Activated CD4-positive, alpha-beta T cell treated with anti-CD3 and anti-CD28 coated beads, Interleukin-2, amount 50 U/mL, for 1 hour (primary cell): ENCODE measurements at places on chromosomes 13 and 19.

- DNase-seq, result no peak
Observed at GRCh38 chr19:11383706-11384048, 437 bp downstream of the EPOR start.

DNA sequence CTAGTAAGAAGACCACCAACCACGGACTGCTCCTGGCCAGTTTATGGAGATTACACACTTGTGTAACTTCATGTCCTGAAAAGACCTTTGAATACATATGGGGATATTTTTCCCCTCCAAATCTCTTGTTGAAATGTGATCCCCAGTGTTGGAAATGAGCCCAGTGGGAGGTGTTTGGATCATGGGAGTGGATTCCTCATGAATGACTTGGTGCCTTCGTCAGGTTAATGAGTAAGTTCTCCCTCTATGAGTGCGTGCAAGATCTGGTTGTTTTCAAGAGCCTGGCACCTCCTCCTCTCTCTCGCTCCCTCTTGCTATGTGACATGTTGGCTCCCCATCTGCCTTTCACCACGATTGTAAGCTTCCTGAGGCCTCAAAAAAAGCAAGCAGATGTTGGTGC, 769.0 kb upstream of the SLITRK1 start:
- no peak for DNase-seq

- no peak for DNase-seq
Observed at GRCh38 chr13:20192836-20193161, at the start of gene GJB2. GJB2 (minus strand) TSS chr13:20192938; CDS start chr13:20189581, 3,357 bp downstream.

DNA sequence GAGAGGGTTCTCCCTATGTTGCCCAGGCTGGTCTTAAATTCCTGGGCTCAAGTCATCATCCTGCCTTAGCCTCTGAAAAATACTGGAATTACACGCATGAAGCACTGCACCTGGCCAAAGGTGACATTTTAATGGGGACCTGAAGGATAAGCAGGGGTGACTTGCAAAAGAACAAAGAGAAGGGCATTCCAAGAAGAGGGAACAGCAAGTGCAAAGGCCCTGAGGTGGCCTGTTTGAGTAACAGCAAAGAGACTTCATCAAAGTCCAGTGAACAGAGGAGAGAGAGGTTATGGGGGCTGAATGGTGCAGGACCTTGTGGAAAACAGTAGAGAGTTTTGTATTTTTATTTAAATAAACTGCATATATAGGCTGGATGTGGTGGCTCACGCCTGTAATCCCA, 4.1 kb downstream of the CA11 start:
- DNase-seq, result no peak

DNA sequence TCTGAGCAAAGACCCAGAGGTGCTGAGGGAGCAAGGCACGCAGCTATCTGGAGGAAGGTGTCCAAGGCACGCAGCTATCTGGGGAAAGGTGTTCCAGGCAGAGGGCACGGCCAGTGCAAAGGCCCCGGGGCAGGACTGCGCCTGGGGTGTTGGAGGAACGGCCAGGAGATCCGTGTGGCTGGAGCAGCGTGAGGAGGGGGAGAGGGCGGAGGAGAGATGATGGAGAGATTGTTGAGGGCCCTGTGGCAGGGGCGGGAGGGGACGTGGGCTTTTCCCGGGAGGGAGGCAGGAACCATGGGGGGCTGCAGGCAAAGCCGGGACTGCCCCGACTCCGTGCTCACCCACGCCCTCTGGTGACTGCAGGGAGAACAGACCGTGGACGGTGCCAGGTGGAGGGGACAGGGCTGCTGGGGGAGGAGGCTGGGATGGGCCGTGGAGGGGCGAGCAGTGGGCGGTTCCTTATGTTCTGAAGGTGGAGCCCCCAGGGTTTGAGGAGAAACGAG, 13.3 kb upstream of the MISP start:
- peak; percentile 59 for DNase-seq

DNA sequence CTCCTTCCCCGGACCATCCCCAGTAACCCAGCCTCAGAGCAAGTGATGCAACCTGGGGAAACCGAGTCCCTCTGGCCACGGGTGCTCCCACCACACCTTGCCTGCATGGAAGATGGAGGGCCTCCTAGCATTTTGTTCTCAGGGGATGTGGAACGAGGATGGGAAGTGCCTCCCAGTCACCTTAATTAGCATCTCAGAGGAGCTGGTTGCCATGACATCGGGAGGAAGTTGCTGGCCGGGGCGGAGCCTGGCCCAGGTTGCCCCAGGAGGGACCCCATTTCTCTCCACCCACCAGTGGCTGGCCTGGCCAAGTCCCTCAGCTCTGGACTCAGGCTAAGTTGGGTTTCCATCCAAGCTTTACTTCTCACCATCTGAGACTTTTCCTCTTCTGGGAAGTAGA, 24.1 kb upstream of the PTPRS start:
- no peak for DNase-seq

- DNase-seq, result no peak
Observed at GRCh38 chr13:95378603-95379002, 77.4 kb upstream of the ABCC4 start.

DNA sequence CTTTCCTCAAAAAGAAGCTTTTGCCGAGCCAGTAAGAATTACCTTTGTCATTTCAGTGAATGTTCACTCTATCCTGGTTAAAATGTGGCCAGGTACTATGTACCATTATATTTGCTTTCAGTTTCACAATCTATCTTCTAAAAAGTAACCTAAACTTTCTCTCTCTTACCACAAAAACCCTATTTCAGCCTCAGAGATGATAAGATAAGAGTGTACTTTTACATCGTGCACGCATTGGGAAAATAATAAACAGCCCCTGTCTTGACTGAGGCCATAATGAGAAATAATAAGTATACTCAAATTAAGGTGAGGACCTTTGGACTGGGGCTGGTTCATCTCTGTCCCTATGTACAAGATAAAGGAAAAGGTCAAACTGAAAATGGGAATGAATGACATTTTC, 77.7 kb downstream of the ZNF726 start:
- DNase-seq, result no peak

- no peak for DNase-seq
Observed at GRCh38 chr13:24035411-24035810, 125.1 kb upstream of the SPATA13 start.

DNA sequence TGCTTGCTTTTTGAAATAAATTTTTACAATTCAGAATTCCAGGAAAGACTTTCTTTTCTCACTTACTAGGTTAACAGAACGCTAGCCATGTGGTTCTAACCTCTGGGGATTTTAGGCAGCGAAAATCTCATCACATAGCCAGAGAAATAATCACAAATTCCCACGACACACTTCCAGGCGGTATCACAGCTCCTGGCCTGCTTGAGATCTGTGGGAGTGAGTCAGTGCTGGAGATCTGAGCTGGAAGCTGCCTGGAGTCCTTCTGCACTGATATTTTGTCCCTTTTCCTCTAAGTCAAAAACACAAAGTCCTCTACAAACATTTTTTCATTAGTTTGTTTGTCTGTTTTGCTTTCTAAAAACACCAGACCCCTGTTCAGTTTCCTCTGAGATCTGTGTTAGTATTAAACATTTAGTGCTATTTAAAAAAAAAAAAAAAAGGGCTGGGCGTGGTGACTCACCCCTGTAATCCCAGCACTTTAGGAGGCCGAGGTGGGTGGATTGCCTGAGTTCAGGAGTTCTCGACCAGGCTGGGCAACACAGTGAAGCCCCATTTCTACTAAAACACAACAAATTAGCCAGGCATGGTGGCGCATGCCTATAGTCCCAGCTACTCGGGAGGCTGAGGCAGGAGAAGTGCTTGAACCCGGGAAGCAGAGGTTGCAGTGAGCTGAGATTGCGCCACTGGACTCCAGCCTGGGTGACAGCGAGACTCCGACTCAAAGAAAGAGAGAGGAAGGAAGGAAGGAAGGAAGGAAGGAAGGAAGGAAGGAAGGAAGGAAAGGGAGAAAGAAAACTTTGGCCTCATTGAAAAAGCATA, 12.2 kb upstream of the UBE2L5 start:
- no peak for DNase-seq

DNA sequence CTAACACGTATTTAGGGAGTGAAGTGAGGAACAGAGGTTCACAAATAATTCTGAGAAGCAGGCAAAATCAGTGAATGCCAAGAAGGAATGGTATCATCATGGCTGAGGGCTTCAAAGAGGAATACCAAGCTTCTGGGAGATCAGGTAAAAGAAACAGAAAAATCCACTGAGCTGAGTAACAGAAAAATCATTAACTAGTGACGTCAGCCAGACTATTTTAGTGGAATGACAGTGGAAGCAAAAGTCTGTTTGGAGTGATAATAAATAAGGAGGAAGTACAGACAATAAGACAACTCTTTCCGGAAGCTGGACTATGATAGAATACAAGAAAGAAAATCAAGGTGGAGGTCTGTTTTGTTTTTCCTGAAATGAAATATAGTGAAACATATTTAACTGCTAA, 83.5 kb downstream of the SACS start:
- no peak for DNase-seq

GRCh38 chr19:3450796-3451411, 29.4 kb downstream of the SMIM24 start:
- no peak for DNase-seq

DNA sequence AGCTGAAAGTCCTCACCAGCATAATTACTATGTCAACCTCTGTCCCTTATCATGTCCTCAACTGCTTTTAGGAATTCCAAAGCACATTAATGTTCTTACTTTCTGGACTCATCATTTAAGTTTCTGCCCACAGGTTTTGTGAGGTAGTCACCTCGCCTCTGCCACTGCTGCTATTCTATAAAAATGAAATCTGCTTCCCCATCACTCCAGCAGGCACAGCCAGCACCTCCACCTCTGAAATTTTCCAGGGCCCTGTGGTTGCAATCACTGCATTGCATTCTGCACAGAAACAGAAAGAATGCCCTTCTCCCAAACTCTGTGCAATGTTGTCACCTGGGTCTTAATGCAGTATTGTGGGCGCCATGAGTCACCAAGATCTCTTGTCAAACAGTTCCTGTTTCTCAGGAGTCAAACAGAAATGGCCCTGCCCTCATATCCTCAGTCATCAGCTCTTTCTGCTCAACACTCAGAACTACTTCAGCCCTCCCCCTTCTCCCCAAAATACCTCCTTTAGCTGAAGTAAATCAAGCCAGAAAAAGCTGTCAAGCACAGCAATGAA, 529.2 kb upstream of the NBEA start:
- no peak for DNase-seq

GRCh38 chr19:53971673-53972072, 8.9 kb downstream of the CACNG8 start:
- no peak for DNase-seq

DNA sequence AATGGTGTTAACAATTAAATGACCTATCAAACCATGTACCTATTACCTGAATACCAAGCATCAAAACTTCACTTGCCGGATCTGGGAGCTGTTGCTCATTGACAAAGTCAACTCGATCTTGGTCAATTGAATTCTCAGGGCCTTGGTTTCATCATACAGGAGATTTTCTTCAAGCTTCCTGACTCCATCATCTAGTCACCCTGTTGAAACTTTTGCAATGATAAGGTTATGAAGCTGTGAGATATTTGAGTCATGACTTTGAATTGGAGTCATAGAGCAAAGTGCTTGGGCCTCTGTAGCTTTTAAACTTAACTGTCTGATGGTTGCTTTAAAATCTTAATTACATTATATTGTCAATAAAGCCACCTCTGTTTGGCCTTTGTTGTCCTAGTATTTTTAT, 260.9 kb downstream of the COG6 start:
- DNase-seq, result no peak

DNA sequence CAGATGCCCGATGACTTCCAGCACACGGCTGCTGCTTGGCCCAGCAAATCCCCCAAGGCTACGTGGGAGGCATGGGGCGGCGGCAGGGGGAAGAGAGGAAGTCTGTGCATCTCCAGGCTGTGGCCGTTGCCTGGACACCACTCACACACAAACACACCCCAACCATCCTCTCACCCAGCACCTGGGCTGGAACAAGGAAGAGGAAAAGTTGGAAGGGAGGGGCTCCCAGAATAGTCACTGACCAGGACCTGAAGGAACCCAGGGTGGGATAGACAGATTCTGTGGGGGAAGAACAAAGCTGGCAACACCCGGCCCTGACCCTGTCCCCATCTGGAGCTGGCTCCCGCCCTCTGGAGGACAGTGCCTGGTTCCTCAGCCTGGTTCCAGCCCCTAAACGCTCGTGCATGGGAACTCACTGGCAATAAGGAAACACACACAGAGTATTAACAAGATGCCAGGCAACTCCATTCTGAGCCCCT, 11.2 kb downstream of the PPP6R1 start:
- no peak for DNase-seq

DNA sequence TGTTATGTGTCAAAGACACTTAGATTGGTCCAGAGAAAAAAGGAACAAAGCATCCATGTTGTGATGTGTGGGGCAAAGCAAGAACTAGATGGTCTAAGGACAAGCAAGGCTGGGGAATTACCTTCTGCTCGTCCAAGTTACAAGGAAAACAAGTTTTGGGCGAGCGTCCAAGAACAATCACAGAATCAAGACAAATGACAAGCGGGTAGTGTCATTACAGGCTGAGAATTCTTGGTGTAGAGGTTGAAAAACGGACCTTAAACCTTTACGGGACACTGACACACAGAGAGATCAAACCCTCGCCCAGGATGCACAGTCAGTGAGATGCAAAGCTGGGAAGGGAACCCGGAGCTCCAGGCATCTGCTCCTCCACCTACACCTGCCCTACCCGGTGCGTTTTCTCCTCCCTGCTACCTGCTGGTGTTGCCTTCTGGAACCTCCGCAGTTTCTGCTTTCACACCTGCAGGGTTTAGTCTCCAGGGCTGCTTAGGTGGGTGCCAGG, 515 bp upstream of the ZNF324B start:
- no peak for DNase-seq

GRCh38 chr13:52832313-52832712, 16.1 kb downstream of the PCDH8 start:
- no peak for DNase-seq

DNA sequence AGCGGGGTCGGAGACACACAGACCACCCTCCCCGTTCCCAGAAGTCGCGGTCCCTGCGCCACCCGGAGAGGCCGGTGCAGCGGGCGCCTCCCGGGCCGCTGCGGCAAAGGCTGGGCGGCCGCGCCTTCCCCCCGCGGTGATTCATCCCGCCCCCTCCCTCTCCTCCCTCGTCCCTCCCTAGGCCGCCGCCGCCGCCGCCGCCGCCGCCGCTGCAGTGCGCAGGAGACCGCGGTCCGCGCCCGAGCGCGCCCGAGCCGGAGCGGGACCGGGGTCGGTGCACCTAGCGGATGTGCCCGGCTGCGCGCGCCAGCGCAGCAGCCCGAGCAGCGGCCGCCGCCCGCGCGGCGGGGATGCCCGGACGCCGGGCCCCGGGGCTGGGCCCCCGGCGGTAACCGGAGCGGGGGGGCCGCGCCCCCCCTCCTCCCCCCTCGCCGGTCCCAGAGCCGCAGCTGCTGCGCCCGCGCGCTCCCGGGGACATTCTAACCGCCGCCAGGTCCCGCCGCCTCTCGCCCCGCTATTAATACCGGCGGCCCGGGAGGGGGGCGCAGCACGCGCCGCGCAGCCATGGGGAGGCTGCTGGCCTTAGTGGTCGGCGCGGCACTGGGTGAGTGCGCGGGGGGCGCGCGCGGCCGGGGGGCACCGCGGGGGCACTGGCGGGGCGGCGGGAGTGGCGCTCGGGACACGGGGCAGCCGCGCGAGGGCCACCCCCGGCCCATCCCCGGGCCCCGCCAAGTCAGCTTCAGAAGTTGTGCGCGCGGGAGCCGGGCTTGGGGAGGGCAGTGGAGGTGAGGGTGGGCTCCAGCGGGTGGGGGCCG, at the start of gene SCN1B:
Gene SCN1B (plus strand): TSS at position 214 of the 815 bp plus-strand sequence. CDS start 351 bp downstream, at position 565.
- DNase-seq, result peak; percentile 61
